ENCODE measurements at places on chromosomes 4 and X.
A peak's percentile ranks its signal among the peaks of the same experiment; 100 is the strongest.

DNA sequence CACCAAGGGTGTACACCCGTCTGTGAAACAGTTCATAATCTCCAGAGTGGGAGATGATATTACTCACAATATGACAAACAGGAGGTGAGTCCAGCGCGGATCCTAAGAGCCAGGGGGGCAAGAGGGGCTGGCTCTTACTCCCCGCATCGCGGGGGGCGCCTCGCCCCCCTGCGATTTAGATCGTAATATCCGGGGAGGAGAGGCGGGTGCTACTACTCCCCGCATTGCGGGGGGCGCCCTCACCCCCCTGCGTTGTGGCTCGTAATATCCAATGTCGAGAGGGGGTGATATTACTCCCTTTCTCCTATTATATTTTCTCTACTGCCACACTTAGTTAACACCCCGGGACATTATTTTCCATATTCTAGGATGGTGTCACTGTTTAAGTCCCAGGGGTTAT is 131.9 kb downstream of the ADRA2C start:
- no peak for DNase-seq

GRCh38 chr4:176150356-176150682 is 45.1 kb downstream of the SPATA4 start:
- no peak for DNase-seq

DNA sequence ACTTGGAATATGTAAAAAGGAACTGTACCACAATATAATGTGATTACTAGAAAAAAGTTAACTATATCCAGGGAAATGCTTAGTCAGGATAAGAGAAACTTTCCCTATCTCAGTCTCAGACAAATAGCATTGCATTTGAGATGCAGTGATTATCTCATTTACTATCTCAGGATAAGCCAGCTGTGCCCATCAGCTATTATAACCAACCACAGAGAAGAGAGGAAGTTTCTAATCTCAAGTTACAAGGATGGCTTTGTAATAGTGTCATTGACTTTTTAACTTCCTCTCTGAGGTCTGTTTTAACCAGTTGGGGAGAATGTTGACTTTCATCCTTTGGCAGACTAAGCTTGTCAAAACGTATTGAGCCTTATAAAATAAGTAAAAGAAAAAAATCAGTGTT is 56.5 kb downstream of the SNX25 start:
- no peak for DNase-seq

DNA sequence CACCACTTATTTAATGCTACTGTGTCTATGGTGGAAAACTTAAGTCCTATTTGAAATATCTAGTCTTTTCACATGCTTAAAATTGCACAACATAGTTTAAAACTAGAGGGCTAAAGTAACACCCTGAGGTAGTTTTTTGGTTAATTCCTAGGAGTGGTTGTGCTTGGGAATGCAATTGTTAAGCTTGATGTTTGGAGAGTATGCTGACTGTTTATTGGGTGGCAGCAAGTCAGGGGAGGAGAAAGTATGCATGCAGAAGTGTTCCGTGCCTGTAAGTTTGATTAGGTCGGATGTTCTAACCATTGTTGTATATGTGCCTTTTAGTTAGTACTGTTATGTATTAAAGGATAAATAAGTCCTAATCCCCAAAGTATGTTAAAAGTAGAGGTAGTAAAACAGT is 40.5 kb downstream of the CXCL8 start:
- no peak for DNase-seq

DNA sequence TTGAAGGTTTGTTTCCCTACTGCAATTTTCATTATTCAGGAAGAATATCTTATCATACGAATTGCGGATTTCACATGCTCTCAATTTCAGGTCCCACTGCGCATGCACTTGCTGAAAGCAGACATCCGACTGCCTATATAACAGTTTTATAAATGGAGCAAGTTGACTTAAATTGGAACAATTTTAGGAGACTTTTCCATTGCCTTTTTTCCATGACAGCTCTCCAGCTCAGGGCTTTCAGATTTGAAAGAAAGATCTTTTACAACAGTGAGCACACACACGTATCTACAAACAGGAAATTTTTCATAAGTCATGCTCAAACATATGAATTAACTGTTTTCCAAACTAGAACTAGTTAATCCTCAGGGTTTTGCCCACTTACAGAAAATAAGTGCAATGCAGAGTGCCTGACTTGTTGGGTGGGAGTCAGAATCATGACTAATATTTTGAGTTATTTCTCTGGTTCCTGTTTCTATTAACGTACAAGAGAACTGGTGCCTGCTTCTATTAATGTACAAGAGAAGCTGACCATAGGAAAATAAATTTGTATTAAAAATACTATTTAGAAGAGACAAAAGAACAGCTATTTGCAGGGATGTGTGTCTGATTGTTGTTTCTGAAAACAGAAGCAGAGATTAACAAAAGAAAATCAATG is 137.9 kb downstream of the GPC3 start:
- DNase-seq, result no peak

DNA sequence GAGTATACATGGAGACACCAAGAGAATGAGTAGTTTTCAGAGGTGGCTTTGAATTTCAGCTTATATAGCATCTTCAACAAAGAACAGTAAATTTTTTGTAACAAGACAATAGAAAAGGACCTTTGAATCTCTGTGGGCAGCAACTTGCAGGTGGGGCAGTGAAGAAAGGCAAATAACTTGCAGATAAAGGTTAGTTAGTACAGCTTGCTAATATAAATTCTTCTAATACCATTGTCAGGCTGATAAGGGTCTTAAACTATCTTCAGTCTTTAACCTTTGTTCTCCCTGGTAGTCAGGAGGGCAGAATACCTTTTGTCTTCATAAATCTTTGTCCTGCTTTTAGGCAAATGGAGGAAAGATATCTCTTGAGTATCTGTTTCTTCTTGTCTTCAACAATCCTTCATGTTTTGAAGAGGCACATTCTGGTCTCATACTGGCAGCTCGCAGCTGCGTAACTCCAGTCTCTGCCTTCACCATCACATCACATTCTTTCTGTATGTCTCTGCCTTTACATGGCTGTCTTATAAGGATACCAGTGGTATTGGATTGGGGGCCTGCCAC is 16.0 kb downstream of the ANXA3 start:
- no peak for DNase-seq

- DNase-seq, result no peak
Observed at GRCh38 chrX:130085551-130086446, 24.5 kb downstream of the ELF4 start.

DNA sequence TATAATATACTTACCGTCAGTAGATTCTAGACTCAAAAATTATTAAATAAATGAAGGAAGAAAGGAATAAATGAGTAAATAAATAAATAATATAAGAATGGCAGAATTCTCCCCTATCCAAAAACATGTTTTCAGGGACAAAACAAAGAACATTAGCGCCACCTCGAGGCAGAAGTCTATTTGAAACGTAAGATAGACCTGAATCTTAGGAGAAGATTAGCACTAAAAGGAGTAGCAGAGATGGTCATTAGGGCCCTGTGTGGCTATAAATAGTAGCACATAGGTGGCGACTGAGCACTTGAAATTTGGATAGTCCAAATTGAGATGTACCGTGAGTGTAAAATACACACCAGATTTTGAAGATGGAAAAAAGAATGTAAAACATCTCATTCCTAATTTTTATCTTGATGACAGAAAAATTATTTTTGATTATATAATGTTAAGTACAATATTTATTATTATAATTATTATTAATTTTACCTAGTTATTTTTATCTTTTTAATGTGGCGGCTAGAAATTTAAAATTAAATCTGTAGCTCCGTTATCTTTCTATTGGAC is 24.3 kb upstream of the SRD5A3 start:
- DNase-seq, result peak; percentile 41

GRCh38 chrX:154873329-154873728 is 12.8 kb upstream of the F8A1 start:
- no peak for DNase-seq

- no peak for DNase-seq
Observed at GRCh38 chr4:171765514-171765913, 47.7 kb upstream of the GALNTL6 start.

GRCh38 chr4:112082954-112083586 is 62.2 kb upstream of the FAM241A start:
- no peak for DNase-seq

DNA sequence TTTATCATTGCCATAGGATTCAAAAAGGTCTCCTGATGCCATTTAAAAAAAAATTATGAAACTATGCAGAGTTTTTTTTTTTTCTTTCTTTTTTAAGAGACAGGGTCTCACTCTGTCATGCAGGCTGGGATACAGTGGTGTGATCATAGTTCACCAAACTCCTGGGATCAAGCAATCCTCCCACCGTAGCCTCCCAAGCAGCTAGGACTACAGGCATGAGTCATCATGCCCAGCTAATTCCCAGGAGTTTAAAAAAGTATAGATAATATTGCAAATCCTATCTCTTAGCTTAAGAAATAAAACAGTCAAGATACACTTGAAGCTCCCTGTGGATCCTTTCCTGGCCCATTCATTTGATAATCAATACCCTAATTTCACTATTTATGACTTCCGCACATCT is 58.6 kb upstream of the PRSS48 start:
- no peak for DNase-seq

GRCh38 chr4:183485411-183486160 is 19.3 kb upstream of the ING2 start:
- no peak for DNase-seq

DNA sequence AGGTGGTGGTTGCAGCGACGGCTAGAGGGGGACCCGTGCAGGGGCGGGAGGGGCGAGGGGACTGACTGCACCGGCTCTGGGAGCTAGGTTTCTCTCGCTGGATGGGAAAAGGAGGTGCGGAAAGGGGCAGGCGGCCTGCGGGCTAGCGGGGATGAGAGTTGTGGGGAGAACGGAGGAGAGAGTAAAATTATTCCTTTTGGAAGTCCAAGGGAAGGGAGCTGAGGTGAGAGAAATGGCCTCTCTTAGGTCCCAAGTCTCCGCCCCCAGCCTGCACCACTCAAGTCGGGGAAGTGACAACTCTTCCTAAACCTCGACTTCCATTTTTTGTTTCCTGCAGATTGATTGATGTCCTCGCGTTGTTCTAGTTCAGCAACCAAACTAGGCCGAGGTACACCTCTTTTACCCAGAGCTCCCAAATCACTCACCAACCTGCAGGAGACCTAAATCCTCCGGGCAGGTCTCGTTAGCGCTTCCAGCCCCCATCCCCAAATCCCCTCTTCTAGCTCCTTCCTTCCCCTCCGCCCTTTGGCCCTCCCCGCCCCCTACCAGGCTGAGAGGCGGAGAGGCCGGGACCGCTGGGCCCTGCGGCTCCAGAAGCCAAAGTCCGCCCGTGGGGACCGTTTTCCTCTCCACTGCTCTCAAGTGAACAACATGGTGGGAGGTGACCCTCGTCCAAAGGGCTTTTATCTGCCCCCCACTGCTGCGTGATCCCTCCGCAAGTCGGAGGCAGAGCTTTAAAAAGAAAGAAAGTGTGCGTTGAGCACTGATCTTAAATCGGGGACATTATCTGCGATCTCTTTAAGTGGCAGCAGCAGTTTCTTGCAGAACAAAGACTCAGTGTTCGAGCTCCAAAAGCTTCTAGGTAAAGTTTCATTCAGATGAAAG is 7.3 kb downstream of the PITX2 start:
- DNase-seq, result no peak

GRCh38 chr4:1674682-1675081 is 9.4 kb downstream of the FAM53A start:
- DNase-seq, result no peak

GRCh38 chr4:176492646-176493302 is 173.0 kb downstream of the SPCS3 start:
- DNase-seq, result no peak

DNA sequence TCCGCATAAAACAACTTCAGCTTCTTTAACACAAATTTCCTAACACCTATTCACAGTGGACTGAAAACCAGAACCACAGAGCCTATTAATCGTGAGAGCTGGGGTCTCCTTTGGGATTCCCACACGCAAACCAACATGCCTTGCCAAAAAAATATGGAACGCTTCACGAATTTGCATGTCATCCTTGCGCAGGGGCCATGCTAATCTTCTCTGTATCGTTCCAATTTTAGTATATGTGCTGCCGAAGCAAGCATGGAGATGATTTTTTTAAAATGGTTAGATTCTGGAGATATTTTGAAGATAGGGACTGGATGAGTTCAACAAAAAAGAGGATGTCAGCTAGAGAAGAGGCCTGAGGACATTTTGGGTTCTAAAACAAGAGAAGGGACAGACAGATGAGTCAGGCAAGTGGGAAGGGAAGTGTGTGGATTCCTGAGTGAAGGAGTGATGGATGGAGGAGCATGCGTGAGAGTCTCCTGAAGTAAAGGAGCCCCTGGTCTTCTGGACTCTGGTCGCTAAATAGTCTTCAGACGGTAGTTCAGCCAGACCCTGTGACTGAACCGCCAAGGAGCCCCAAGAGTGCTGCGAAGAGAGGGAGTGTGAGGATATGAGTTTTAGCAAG is 9.5 kb upstream of the GATA1 start:
- DNase-seq, result no peak

GRCh38 chrX:153827903-153828302 is 2.4 kb downstream of the PDZD4 start:
- DNase-seq, result no peak

DNA sequence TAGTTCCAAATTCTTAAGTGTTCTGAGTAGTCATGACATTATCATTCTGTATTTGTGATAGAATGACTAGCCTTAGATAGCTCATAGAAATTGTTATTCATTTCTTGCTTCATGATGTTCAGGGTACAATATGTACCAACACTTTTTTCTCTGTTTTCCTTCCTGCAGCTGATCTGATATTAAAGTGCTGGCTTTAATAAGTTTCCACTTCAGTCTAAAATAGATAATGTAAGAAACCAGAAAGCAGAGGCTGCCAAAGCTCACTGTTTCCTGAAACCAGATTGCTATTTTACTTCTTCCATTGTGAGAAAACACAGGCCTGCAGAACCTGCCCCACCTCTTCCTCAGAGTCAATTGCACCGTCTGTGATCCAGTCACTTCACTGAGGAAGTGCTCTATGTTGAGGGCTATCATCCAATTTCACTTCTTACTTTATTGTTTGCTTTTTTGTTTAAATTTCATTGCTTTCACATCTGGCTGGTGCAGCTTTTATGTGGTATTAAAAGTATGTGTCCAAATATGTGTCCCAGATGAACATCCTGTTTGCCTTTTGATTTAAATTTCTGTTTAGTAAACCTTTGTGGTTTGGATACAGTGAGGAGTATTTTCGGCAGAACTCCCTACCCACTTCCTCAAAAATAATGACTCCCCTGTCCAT is 652.1 kb downstream of the ANKRD50 start:
- no peak for DNase-seq

DNA sequence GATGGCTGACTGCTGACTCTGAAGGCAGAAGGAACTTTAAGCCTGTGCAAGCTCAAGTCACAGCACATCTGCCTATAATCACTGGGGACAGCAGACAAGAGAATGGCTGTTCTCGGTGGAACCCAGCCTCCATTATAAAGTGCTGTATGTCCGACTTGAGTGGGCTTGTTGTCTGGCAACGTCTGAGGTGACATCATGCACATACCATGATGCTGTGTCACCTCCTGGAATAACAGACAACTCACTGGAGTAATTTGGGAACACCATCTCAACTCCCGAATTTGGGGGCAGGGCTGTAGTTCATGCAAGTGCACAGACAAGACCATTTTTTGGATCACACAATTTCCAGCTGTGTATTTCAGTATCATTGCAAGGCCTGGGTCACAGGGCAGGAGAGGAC is 59.8 kb upstream of the GPM6B start:
- DNase-seq, result no peak

All from DMS79 treated with DMSO at 0.1 percent for 48 hours (cell line).